NCI-H187 (cell line): ENCODE measurements at places on chromosomes 3 and 15.

GRCh38 chr3:105065895-105066839, 300.5 kb upstream of the ALCAM start:
- DNase-seq: no peak

GRCh38 chr3:183270344-183270743, 17.3 kb downstream of the B3GNT5 start:
- no peak for DNase-seq

- no peak for DNase-seq
Measured at GRCh38 chr3:188796122-188796631, 375.6 kb upstream of the TPRG1 start.

- DNase-seq: no peak
Measured at GRCh38 chr15:35060591-35060990, 24.5 kb downstream of the NANOGP8 start.

GRCh38 chr3:166190360-166190759, 353.1 kb upstream of the BCHE start:
- no peak for DNase-seq

GRCh38 chr3:85567071-85567676, 608.4 kb downstream of the CADM2 start:
- no peak for DNase-seq

- no peak for DNase-seq
Measured at GRCh38 chr15:28985316-28985645, 99.5 kb downstream of the APBA2 start.

GRCh38 chr3:111277226-111277625, 205.6 kb downstream of the NECTIN3 start:
- DNase-seq: no peak

GRCh38 chr3:121836064-121836463, 1.1 kb downstream of the EAF2 start:
- no peak for DNase-seq

DNA sequence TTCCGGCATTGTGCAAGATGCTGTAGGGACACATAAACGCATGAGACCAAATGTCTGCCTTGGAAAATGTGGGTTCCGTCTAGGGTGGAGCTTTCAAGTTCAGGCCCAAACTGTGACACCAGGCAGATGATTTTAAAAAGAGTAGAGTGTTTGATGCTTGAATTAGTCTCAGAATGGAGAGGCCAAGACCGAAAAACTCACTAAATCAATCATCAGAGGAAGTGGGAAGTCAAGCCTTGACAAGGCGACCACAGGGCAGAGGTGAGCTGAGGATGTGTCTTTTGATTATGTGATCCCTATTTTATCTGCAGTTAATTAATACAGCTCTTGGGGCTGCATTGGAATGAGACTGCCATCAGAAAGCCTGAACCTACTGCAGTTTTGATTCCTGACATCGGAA, 275.4 kb downstream of the ABHD5 start:
- DNase-seq: no peak

GRCh38 chr3:122921791-122922651, 105.5 kb downstream of the SEMA5B start:
- DNase-seq: no peak

GRCh38 chr3:194988495-194989165, 282.3 kb downstream of the XXYLT1 start:
- DNase-seq: no peak

GRCh38 chr3:72427624-72428023, 420.6 kb downstream of the SHQ1 start:
- DNase-seq: no peak
